ENCODE measurements at places on chromosomes 5 and 9. TPM values are rescaled to one million over a fixed set of nuclear protein-coding genes. Genes with fewer than 3 reads are reported as not detected.

The CBY3 gene
- 0.64 TPM for polyA plus RNA-seq

The TOR1A gene
- polyA plus RNA-seq = 56.8 TPM

The LCN9 gene
- not detected for polyA plus RNA-seq

The PTPN3 gene
- polyA plus RNA-seq = not detected

The F2RL2 gene
- 0.11 TPM for polyA plus RNA-seq

The LCN1 gene
- not detected for polyA plus RNA-seq

The TEK gene
- polyA plus RNA-seq = not detected

The HAPLN1 gene
- not detected for polyA plus RNA-seq

The F12 gene
- polyA plus RNA-seq = 0.78 TPM

The ADAMTS13 gene
- polyA plus RNA-seq = 0.35 TPM

The FYB1 gene
- polyA plus RNA-seq = 11.6 TPM

The GAPT gene
- polyA plus RNA-seq = 237 TPM

The CTXN3 gene
- not detected for polyA plus RNA-seq

The ZNG1F gene
- polyA plus RNA-seq = 6.3 TPM

The BRD3 gene
- 35.7 TPM for polyA plus RNA-seq
